ENCODE measurements at places on chromosomes 12 and 14.

DNA sequence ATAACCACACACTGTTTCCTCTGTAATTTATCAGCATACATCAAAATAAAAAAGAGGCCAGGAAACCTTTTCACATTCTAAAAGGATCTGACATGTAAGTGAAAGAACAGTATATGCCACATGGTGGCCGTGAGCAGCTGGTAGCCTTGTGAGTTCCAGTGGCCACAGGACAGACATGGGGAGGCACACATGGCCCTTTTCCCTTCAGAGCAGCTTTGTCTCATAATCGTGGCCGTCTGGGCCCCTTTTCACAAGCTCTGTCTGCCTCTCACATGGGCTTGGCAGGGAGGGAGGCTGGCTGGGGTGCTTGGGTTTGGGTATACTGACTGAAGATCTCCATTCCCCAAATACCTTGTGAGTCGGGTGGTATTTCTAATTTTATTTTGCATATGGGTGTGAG lies 1.5 kb upstream of the ZDHHC22 start:
- no peak for DNase-seq

- DNase-seq: no peak
These were observed 312.4 kb upstream of the PRKD1 start for GRCh38 chr14:30240018-30240417.

DNA sequence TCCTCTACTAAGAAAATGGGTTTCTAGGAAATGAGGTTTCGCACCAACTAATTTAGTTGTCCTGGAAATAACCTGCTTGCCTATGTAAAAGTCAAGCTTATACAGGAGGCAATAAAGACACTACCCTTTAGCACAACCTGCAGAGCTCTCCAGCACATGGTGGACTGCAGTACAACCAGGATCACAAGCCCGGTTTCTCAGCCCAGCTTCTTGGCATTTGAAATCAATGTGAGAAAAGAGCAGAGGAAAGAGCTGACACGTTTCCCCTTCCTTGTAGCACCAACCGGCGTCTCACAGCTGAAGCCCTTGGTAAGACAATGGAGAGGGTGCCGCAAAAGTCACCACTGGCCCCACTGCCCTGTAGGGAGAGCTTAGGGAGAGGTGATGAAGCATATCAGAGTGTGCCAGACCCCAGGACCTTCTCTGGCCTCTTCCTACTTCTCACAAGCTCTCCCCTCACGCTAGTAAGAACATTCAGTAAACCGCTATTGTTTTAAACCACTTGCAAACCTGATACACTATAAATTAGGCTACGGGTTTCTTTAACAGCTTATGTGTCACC lies 8.6 kb downstream of the SPTLC2 start:
- DNase-seq: no peak

- no peak for DNase-seq
These were observed 28.6 kb downstream of the CHFR start for GRCh38 chr12:132858718-132859266.

DNA sequence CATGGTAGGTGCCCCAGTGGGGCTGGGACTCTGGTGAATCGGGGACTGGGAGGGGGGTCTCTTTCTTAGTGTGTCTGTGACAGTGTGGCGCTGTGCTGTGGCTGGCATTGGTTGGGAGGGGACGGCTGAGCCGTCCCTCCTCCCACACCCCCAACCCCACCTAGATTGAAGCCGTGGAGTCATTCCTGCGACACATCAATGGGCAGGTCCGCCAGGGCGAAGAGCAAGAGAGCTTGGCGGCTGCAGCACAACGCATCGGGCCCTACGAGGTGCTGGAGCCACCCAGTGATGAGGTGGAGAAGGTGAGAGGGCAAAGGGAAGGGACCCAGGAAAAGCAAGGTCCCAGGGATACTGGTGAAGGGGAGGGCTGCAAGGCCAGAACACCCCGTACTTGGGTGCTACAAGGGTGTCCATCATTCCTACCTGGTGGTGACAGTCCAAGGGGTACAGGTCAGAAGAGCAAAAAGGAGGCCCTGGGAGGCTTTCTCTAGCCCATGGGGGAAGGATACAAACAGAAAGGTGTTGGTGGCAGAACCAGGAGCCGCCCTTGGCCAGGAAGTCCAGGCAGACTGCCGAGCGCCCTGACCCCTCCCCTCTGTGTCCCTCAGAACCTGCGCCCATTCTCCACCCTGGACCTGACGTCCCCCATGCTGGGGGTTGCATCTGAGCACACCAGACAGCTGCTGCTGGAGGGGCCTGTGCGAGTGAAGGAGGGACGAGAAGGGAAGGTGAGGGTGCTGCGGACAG lies 7.4 kb downstream of the PLEKHG6 start:
- no peak for DNase-seq

- DNase-seq: no peak
These were observed 216.7 kb downstream of the TMEM132C start for GRCh38 chr12:128483526-128484255.

- DNase-seq: no peak
These were observed 1.7 kb downstream of the VSIG10 start for GRCh38 chr12:118102070-118102469.

DNA sequence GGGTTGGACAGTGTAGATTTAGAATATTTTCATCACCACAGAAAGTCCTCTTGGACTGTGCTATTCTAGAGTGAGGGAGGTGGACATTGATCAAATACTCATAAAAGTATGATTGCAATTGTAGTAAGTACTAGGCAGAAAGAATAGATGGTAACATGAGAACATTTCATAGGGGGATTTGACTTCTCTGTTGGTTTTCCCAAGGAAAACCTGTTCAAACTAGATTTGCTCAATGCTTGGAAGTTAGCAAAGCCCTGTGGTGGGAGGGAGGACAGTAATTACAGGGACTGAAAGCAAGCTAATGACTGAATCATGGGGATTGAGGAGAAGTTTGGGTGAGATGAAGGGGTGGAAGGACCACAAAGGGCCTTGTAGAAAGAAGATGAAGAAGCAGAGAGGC lies 24.4 kb upstream of the EID3 start:
- no peak for DNase-seq

- no peak for DNase-seq
These were observed 527.7 kb downstream of the SLC16A7 start for GRCh38 chr12:60123557-60123956.

All from naive thymus-derived CD8-positive, alpha-beta T cell (primary cell).